Activated CD4-positive, CD25-positive, alpha-beta regulatory T cell treated with anti-CD3 and anti-CD28 coated beads, Interleukin-2, amount 50 U/mL, for 16 hours (primary cell): ENCODE measurements at places on chromosomes 4 and X.

- no peak for DNase-seq
These were observed 13.6 kb downstream of the PRSS12 start for GRCh38 chr4:118338981-118339765.

- DNase-seq, result no peak
These were observed 37.2 kb downstream of the GUCY1B1 start for GRCh38 chr4:155795991-155796390.

- DNase-seq, result no peak
These were observed 1.6 kb downstream of the KLHL13 start for GRCh38 chrX:118114971-118115370.

- no peak for DNase-seq
These were observed 227.8 kb downstream of the STIM2 start for GRCh38 chr4:27088491-27088890.

DNA sequence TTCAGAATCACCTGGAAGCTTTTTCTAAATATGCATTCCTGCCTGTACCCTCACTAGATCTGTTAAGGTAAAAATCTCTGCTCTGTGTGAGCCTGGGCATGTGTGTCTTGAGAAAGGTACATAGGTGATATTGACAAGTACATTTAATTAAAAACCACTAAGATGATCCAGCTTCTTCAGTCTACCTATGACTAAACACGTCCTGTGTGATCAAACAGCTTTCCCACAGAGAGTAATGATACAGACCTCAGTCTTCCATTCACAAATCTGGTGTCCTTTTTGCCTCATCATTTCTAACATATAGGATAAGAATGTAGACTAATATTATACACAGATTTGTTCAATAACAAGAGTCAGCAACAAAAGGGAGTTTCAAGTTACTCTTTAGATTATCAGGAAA lies 42.6 kb downstream of the GALNT7 start:
- no peak for DNase-seq

DNA sequence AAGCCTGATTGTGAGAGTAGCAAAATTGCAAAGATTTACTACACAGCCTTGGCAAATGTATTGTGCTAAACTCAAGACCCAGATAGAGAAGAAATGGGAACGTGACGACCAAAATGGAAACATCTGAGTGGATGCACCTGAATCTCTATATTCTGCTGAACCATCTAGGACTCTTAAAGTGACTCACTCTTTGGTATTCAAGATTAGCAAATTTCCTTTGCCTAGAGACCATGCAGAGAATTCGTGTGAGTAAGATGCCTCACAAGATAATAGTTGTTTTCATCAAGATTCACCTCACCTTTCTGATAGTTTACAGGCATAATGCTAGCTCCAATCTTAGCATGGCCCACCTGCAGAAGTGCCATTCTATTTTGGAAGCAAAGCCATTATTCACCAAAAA lies 14.4 kb upstream of the ATOH1 start:
- no peak for DNase-seq

GRCh38 chr4:143403553-143403820 lies 66.8 kb downstream of the GAB1 start:
- DNase-seq, result no peak

- DNase-seq, result no peak
These were observed 10.2 kb upstream of the KCNE5 start for GRCh38 chrX:109635146-109635545.

GRCh38 chr4:15153662-15154061 lies 151.4 kb downstream of the CPEB2 start:
- no peak for DNase-seq
